ENCODE measurements at places on chromosomes 3 and 15.

- peak; percentile 12 for DNase-seq
Measured at GRCh38 chr3:180059356-180059755, 22.6 kb upstream of the PEX5L start.

GRCh38 chr15:90154861-90155626, 46.1 kb upstream of the SEMA4B start:
- DNase-seq = peak; percentile 82

GRCh38 chr15:48358229-48359152, 27.3 kb downstream of the DUT start:
- DNase-seq = no peak

DNA sequence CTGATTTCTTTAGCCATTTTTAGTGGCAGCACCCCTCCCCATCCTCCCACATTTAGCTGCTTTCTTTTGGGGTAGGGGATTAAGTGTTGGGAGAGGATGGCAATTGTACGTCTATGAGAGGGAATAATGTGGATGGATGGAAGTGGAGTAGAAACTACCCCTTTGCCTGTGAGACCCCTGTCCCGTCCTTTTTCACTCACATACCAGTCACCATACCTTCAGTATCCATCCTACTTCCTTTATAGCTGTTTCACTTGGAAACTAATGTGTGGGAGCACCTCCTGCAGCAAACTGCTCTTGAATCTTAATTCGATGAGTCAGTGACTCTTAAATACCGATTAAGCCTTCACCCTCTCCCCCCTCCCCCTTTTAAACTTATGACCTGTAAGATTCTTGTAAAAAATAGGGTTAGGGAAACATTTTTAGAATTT, 730 bp downstream of the SPRED1 start:
- no peak for DNase-seq

- no peak for DNase-seq
Measured at GRCh38 chr3:31213869-31214486, 318.7 kb upstream of the STT3B start.

DNA sequence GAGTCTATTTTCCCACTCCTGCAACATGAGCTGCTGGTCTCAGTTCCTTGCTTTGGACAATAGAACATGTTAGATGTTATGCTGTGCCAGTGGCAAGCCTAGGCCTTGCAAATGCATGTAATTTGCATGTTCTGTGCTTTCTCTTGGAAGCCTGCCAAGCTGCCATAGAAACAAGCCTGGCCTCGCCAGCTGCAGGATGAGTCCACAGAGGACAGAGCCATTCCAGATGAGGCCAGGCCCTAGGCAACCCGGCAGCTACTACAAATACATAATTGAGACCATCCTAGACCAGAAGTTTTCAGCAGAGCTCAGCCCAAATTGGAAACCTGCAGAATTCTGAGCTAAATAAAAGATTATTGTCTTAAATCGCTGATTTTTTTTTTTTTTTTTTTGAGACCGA, 39.6 kb downstream of the TRIM69 start:
- DNase-seq = no peak

DNA sequence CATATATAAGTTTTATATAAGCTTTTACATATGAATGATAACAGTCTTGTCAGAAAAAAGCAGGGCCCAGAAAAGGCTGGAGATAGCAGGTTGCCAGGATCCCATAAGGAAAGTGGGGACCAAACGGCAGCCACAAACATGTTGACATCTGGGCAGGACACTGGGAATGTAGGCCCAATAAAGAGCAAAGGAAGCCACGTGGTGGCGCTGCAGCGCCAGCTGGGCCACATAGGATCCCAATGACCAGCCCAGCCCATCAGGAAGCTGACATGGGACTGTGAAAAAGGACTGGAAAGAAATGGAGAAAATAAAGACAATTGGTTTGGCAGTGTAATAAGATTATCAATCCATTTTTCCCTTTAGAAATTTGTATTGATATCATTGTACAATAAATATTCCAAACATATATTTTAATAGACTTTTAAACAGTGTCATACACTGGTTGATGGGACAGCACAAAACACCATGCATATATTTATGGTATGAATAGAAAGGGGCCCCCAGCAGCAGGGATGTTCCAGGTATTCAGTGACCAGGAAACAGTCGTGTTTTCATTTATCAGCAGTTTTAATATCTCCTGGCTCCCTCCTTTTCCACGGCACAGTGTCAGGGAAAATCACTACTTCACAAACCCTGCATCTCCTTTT, 89.0 kb upstream of the STRIT1 start:
- DNase-seq = no peak

DNA sequence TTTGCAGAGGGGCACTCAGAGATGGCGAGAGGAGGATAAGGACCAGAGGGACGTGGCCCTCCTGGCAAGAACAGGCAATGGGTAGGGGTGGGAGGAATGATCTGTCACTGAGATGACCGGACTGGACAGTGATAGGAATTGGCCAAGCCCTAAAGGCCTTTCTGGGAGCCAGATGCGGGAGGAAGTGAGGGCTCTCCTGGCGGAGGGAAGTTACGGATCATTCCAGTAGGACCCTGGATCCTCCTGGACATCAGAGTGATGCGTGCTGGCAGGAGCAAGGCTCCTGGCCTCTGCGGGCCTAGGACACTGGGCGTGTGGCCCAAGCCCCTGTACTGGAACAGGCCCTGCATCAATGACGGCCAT, 23.4 kb downstream of the KIF7 start:
- DNase-seq = no peak

DNA sequence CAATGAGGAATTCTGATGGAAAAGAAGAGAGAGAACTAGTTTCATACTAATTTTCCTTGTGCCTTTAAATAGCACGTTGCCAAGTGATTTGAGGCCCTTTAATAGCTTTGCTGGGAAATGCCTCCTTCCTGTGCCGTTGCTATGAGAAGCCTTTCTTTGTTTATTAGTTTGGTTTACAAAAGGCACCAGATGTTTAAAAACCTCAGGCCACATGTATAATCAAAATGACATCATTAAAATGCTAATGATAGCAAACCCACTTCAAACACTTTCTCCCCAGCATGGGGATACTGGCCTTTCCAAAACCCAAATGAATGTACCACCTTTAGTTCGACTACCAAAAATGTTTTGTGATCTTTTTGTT, 50.0 kb upstream of the TBC1D23 start:
- no peak for DNase-seq

- no peak for DNase-seq
Measured at GRCh38 chr3:69296995-69297394, 88.9 kb downstream of the FRMD4B start.

GRCh38 chr3:43752905-43753304, 62.2 kb downstream of the ABHD5 start:
- DNase-seq = no peak

DNA sequence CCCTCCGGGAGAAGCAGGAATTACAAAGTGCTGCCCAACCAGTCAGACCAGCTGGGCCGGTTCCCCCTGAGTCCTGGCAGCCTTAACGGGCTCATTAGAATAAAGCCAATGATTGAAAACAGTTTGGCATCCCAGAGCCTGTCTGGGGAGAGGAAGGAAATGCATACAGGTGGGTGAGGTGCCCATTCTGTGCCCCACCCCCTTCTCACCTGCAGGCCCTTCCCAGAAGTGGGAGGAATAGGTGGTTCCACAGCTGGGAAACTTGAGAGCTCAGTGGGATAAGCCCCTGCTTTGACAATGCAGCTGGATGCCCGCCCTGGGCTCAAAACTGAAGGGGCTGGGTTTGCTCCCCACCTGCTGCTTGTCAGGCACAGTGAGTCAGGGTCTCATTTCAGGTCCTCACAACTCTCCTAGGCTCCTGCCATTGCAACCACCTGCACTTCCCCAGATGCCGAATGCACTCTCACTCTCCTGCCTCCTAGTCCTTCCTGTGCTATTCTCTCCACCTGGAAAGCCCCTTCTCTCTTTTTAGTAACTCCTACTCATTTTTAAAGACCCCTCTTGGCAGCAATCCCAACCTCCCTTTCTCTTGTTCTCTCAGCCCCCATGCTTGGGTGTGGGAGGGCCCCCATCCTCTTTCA, 5.5 kb upstream of the BUB1B start:
- DNase-seq = no peak

- DNase-seq = no peak
Measured at GRCh38 chr3:190121383-190121782, 686 bp upstream of the P3H2 start.

- DNase-seq = no peak
Measured at GRCh38 chr3:136604961-136605360, 147.2 kb downstream of the STAG1 start.

DNA sequence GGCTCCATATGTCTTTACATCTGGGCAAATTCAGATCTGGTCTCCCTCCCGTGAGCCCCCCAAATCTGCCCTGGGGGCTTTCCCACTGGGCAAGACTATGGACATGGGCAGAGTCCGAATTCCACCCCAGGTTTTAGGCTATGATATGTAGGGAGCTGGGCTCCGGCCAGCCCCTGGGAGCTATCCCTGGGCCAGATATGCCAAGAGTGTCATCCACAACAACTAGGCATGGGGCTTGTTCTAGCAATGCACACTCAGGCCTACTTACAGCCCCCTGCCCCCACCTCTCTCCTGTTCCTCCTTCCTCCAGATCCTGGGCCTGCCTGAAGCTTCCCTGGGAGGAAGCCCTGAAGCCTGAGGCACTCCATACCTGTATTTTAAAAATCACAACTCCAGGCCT, 622 bp downstream of the XIRP1 start:
- DNase-seq = no peak

DNA sequence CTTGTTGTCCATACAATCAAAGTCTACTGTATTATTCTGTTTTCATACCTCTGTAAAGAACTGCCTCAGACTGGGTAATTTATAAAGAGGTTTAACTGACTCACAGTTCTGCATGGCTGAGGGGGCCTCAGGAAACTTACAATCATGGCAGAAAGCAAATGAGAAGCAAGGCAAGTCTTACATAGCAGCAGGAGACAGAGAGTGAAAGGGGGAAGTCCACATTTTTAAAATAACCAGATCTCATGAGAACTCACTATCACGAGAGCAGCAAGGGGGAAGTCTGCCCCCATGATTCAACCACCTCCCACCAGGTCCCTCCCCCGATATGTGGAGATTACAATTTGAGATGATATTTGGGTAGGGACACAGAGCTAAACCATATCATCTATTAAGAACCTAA, 724.6 kb upstream of the CBLB start:
- DNase-seq = no peak

GRCh38 chr3:53795789-53796560, 50.2 kb downstream of the CHDH start:
- DNase-seq = no peak

DNA sequence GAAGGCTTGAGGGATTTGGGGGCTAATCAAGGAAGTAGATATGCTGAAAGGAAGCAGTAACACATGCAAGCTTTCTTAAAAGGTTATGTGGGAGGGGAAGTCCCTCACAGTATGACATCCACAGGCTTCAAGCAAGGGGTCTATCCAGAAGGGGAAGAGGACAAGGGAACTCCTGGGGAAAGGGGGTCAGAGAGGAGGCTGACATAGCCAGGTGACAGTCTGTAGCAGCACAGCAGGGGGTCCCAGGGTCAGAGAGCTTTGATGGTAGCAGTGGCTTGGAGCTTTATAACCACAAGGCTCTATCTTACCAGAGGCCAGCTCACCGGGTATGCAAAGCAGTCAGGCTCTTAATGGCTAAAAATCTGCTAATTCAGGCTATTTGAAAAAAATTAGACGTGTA, 150.6 kb upstream of the NSMCE3 start:
- no peak for DNase-seq
